Fibroblast of pulmonary artery (primary cell): ENCODE measurements at places on chromosomes 7 and 10.

DNA sequence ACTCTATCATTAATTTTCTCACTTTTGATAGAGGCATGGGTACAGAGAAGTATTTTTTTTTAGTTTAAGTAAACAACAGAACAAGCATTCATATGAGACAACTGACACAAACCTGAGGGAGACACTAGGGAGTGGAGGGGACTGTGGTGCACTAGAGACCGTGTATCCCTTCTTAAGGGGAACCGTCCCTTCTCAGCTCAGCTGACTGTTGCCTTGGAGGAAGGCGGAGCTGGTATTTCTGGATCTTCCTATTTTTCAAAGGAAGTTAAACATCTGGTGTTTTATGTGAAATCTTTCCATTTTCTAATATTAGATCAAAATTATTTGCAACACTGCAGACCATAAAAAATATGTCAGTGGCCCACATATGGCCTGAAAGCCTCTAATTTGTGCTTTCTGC, 113.6 kb upstream of the MACROH2A2 start:
- DNase-seq: no peak

GRCh38 chr10:102298899-102299298, 53.6 kb downstream of the GBF1 start:
- no peak for DNase-seq

GRCh38 chr10:44801383-44802327, 109.5 kb upstream of the TMEM72 start:
- DNase-seq: peak; percentile 99

DNA sequence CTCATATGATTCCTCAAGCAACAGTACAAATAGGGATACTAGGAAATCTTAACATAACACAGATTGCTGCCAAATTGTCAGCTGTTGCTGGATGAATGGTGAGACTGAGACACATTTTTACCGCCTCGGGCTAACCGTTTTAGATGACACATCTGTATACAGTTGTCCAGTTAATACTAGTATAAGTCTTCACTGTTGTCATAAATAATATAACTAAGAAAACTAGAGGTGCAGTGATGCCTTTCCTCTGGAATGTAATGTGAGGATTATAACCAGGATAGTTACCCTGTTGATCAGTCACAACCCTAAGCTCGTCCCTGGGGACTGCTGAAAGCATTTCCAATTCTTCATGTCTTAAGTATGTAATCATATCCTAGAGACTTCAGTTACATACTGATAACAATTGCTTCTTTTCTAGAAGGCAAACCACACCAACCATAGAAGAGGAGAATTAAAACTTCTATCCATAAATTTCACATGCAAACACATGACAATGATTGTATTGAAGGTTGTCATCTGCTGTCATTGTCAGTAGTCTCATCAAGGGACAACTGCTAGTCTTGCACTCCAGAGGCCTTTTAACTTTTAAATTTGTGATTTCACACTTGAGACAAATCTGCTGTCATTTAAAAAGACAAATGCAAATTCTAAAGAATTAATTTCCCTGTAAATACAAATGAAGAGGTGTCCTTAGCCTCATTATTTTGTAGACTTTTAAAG, 100.4 kb upstream of the SEMA3D start:
- peak; percentile 26 for DNase-seq

DNA sequence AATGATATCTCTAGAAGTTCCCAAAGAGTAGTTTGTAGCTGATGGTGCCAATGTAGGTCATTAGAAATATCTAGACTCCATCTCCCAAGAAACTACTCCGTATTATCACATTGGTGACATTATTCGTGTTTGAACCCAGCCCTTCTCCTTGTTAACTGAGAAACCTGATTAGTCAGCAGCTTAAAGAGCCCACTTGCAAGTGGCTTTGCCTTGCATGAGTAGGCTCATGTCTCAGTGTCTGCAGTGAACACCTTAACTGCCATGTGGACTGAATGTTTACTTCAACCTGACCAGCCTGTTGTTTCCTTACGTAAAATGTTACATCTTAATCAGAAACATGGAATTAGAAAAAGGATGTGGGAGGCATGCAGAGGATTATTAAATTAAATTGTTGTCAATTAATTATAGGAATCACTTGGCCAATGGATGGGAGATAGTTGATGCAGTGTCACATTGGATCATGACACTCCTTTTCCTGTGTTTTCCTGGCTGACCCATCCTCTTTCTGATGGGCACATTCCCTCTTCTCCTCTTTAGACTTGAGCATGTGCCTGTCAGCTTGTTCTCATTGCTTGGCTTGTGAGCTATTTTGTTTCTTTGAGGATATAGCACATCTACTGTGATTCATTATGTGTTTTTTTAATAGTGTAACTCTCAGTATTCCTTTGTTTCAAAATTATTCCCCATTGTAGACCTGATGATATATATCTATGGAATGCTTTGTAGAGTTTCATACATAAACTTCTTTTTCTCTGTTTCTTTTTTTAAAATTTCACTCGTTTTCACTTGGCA, 18.0 kb downstream of the STARD3NL start:
- DNase-seq: peak; percentile 60

GRCh38 chr10:21831986-21832820, 171.3 kb downstream of the DNAJC1 start:
- DNase-seq: peak; percentile 65

GRCh38 chr7:85673876-85674275, 487.0 kb upstream of the SEMA3D start:
- no peak for DNase-seq
